ENCODE measurements at places on chromosomes 12 and 14. TPM values are rescaled to one million over a fixed set of nuclear protein-coding genes. Genes with fewer than 3 reads are reported as not detected.

DNA sequence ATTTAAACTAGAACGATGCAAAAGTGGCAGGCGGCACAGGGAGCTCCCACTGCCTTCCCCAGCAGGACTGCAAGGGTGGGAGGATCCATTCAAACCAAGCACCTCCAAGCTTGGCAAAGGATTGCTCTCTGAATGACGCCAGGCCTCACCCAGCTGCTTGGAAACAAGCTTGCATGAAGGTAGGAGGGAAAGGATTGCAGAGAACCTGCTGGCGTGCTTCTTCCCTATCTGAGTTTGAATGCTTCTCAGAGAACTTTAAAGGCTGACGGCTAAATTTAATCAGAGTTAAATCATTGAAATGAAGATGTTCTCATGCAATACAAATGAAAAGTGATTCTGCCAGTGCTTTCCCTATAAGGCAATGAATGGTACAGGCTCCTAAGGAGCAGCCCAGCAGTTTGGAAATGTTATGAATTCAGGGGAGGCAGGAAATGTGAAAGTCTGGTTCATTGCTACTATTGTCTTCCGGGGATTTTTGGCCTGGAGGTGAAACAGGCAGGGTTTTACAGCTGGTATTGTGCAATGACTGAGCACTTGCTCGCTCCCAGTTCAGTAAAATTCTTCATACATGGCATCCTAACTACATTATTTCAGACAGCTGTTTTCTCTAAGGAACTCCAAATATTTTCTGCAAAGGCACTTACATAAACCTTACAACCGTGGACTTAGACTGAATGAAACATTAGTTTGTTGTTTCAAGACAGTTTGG is 31.9 kb upstream of the DUSP6 start:
- H3K36me3 ChIP-seq, result no peaks in the 10 kb centered on the region
- no peak overlapping the region for H3K27ac ChIP-seq
- H3K4me3 ChIP-seq, result no peak overlapping the region
- peaks cover 5% of the 10 kb centered on the region for H3K4me1 ChIP-seq
- DNase-seq, result peak; percentile 29

DNA sequence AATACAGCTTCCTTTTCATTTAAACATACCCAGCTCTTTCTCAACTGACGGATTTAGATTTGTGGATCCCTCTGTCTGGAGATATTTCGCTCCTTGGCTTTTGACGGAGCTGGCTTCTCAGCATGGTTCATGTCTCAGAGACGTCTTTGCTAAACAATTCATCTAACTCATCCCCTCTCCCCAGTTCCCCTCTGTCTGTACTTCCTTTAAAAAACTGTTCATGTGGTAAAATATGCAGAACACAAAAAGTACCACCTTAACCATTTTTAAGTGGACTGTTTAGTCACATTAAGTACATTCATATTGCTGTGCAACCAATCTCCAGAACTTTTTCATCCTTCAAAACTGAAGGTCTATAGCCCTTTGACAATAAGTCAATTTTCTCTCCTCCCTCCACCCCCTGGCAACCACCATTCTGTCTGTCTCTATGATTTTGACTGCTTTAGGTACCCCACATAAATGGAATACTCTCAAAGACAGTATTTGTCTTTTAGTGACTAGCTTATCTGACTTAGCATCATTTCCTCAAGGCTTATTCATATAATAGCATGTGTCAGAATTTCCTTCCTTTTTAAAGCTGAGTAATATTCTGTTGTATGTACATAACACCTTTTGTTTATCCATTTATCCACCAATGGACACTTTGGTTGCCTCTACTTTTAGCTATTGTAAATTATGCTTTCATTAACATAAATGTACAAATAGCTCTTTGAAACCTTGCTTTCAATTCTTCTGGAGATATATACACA is 399.8 kb upstream of the SOX5 start:
- H3K27me3 ChIP-seq, result no peaks in the 10 kb centered on the region
- H3K4me1 ChIP-seq, result no peaks in the 10 kb centered on the region
- no peaks in the 10 kb centered on the region for H3K36me3 ChIP-seq
- H3K4me3 ChIP-seq, result no peak overlapping the region
- DNase-seq, result no peak

Gene CHURC1
- 57.8 TPM for total RNA-seq

GRCh38 chr12:78121969-78122610 is 291.4 kb downstream of the NAV3 start:
- H3K4me1 ChIP-seq, result no peaks in the 10 kb centered on the region
- H3K36me3 ChIP-seq, result no peaks in the 10 kb centered on the region
- H3K27ac ChIP-seq, result no peak overlapping the region
- no peak overlapping the region for H3K4me3 ChIP-seq
- no peak for DNase-seq

DNA sequence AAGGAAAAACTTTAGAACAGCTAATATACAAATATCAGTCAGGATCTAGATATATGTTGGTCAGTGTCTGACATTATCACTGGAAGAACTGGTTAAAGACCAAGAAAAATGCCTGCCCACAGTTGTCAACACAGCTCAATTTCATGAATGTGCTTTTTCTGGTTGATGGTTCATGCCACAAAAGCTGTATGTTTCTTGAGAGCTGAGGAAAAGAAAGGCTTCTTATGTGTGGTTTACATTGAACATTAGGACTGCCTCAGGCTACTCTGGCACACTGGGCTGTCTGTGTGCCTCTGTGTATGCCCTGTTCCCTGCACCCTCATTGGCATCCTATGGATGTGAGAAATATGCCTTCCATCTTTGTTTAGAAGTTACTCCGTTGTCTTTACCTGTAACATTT is 218.8 kb upstream of the RGS6 start:
- no peak overlapping the region for H3K27ac ChIP-seq
- peaks cover 6% of the 10 kb centered on the region for H3K4me1 ChIP-seq
- DNase-seq, result no peak
- no peak overlapping the region for H3K4me3 ChIP-seq

DNA sequence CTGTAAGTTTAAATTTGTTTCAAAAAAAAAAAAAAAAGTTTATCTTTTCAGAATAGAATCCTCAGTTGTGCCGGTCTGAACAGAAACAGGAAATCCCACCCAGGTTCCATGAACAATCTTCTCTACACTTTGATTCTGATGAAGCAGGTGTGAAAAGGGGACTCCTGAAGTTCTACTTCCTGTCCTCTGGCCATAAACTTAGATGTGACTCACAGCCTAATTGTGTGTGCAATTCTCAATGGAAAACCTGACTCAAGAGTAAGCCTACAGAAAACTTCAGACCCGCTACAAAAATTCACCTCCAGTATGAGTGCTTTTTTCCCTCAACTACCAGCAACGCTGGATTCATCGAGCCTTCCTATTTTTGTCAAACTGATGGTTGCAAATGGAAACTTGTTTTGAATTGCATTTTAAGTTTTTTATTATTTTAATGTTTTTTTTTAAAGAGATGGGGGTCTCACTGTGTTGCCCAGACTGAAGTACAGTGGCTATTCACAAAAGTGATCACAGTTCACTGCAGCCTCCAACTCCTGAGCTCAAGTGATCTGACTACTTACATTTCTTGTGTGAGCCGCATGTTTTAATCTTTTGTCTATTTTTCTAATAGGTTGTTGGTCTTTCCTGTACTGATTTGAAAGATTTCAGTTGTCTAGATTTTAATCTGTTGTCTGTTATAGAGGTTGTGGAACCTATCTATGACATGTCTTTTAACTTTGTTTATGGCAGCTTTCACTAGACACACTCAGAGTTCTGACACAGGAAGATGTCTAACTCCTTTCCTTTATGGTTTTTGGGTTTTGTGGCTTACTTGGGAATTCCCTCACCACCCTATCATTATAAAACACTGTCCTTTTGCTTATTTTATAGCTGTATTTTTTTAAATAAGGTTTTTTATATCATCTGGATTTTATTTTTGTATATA is 37.6 kb downstream of the ATG14 start:
- H3K27ac ChIP-seq, result no peak overlapping the region
- no peak overlapping the region for H3K4me3 ChIP-seq
- no peaks in the 10 kb centered on the region for H3K27me3 ChIP-seq
- H3K4me1 ChIP-seq, result no peaks in the 10 kb centered on the region

- H3K4me3 ChIP-seq, result no peak overlapping the region
- no peaks in the 10 kb centered on the region for H3K4me1 ChIP-seq
- no peak overlapping the region for H3K27ac ChIP-seq
- H3K27me3 ChIP-seq, result no peaks in the 10 kb centered on the region
Observed at GRCh38 chr12:83158613-83159207, 472.0 kb downstream of the TMTC2 start.

DNA sequence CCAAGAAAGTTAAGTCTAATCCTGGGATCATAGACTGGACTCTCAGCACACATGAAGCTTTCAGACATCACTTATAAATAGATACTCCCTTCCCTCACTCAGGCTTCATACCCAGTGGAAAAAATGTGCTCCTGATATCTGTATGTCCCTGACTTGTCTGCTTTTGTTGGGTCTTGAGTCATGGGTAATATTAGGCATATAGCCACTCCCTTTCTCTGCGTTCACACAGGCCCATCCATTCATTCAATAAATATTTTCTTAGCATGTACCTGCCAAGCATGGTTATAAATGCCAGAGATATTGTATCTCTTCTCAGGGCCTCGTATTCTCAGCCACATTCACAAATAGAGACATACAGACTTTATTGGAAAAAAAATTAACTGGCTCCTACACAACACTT is 43.5 kb downstream of the COX16 start:
- H3K36me3 ChIP-seq, result no peaks in the 10 kb centered on the region
- H3K4me1 ChIP-seq, result no peaks in the 10 kb centered on the region
- H3K4me3 ChIP-seq, result no peak overlapping the region

- H3K27me3 ChIP-seq, result no peaks in the 10 kb centered on the region
- no peaks in the 10 kb centered on the region for H3K36me3 ChIP-seq
- H3K4me1 ChIP-seq, result peaks cover 31% of the 10 kb centered on the region
Observed at GRCh38 chr12:121288158-121288845, 8.2 kb downstream of the CAMKK2 start.

- H3K36me3 ChIP-seq, result no peaks in the 10 kb centered on the region
- no peak overlapping the region for H3K27ac ChIP-seq
- DNase-seq, result no peak
- no peaks in the 10 kb centered on the region for H3K4me1 ChIP-seq
- H3K4me3 ChIP-seq, result no peak overlapping the region
- no peaks in the 10 kb centered on the region for H3K27me3 ChIP-seq
Observed at GRCh38 chr12:126617312-126617711, 1552.1 kb downstream of the AACS start.

GRCh38 chr12:106138633-106139421 is at the start of gene NUAK1:
Gene NUAK1 (minus strand): TSS chr12:106138954. CDS start chr12:106138653, 301 bp downstream.
- peak within 1 kb of the TSS; percentile 86 for H3K4me3 ChIP-seq
- DNase-seq, result peak; percentile 75
- H3K27ac ChIP-seq, result peak within 1 kb of the TSS; percentile 97
- H3K36me3 ChIP-seq, result no peaks in the 10 kb centered on the region
- peaks cover 13% of the 10 kb centered on the region for H3K4me1 ChIP-seq

Gene ACSS3
- total RNA-seq, result 29.9 TPM

Gene POTEG
- total RNA-seq, result not detected

- no peaks in the 10 kb centered on the region for H3K36me3 ChIP-seq
- no peak overlapping the region for H3K4me3 ChIP-seq
- no peak overlapping the region for H3K27ac ChIP-seq
- peaks cover 17% of the 10 kb centered on the region for H3K4me1 ChIP-seq
- no peaks in the 10 kb centered on the region for H3K27me3 ChIP-seq
Observed at GRCh38 chr12:6370994-6371754, 4.2 kb downstream of the SCNN1A start.

Gene TRIAP1
- 11.4 TPM for total RNA-seq

DNA sequence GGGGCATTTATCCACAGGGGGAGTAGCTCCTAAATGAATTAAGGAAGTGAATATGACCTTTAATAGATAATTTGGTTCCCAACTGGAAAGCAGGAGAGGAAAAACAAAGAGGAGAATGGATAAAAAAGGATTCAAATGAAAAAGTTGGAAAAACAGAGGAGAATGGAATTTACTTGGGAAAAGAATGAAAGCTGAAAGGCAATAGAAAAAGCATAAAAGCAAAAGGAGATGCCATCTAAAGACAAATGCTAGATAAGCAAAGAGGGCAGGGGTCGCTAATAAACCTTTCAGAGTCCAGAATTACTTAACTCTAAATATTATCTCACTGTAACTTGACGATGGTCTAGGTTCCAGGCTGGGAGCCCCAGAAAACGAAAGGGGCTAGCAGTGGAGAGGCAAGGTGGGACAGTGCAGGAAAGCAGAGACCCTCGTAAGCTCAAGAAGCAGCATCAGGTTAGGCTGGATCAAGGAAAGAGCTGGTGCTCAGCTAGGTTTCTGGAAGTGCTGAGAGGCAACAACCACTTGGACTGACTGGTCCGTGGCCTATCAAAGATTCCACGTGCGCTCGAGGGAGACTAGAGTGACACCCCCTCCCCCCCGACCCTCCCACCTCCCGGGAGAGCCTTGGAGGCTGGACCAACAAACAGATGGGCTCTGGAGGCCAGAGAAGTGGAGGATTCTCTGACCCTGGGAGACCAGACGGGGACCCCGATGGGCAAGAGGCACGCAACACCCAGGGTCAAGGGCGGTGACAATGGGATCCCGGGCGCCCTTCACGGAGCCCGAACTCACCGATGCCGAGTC is 1.2 kb downstream of the SLC2A13 start:
- H3K27me3 ChIP-seq, result no peaks in the 10 kb centered on the region
- peak overlapping the region; percentile 77 for H3K4me3 ChIP-seq
- no peaks in the 10 kb centered on the region for H3K36me3 ChIP-seq
- peak overlapping the region; percentile 81 for H3K27ac ChIP-seq
- H3K4me1 ChIP-seq, result peaks cover 9% of the 10 kb centered on the region
